ENCODE measurements at places on chromosomes 2 and 18.

- no peak for DNase-seq
These were observed 29.0 kb downstream of the CFAP210 start for GRCh38 chr2:169664978-169665930.

GRCh38 chr2:31302940-31303563, 69.1 kb downstream of the EHD3 start:
- DNase-seq, result no peak

GRCh38 chr2:139992711-139993345, 1212.6 kb upstream of the NXPH2 start:
- DNase-seq, result no peak

DNA sequence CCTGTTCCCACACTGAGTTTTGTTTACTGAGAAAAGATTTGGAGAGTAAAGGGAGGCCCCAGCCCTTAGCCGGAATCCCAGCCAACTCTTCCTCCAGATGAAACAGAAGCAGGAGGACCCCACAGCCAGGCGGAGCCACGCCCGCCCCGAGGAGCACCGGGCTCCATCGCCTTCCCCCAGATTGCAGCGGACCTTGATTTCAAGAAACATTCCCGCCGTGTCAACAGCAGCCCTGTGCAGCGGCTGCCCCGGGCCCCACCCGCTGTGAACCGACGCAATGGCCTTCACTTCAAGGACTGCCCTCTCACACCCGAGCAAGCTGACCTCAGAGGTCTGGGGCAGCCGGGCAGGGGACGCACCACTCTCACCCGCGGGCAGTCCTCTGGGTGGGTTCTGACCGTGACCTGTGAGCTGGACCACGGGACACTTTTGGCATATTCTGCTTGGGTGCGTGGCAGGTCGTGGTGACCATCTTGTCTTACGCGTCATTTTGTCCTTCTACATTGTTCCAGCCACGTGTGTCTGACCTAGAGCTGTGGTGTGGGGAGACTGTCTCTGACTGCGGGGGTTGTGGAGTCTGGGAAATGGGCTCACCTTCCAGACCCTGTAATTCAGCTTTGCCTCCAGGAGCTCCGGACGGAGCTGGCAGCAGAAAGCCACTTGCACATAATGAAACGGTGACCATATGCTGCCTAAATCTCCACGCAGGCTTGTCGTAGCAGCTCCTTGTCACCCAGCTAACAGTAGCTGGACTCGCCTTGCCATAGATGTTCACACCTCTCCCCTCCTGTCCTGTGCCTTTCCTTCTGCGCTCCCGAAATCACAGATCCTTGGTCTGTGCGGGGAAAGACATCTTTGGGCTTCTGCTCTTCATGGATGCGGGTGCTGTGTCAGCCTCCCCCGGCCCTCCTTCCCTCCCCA, 32.0 kb upstream of the INHBB start:
- DNase-seq, result no peak

DNA sequence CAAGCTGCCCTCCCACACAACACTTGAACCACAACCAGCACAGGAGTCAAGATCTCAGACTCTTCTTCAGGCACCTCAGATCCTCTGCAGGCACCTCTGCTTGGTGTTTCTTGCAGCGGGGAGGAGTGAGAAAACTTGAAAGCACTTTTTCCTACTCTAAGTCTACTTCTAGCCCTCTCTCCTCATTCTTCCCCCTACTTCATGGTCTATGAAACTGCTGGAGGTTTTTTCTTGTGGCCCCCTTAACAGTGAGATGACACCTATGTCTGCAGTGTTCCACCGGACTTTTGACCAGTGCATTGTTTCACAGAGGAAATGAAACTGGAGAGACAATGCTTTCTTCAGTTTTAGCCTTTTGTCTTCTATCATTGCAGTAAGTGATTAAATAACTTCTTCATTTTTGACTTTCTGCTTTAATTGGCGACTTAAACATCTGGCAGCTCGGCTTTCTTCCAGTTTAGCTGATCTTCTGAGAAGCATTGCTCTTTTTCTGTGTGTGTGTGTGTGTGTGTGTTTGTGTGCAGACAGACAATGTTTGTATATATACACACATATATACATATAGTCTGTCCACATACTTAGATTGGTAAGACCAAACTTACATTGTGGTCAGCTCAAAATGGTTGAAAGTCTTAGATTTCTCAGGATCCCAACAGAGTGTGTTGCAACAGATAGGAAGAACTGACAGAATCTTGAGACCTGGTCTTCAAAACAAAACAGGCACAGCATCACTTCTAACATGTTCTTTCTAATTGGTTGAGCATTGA, 1474.0 kb upstream of the TMEFF2 start:
- no peak for DNase-seq

- DNase-seq, result no peak
These were observed 111.3 kb downstream of the WDSUB1 start for GRCh38 chr2:159175182-159175581.

- no peak for DNase-seq
These were observed 84.0 kb downstream of the BCL2L11 start for GRCh38 chr2:111204706-111205105.

GRCh38 chr2:101330253-101330933, 21.9 kb upstream of the RNF149 start:
- no peak for DNase-seq

DNA sequence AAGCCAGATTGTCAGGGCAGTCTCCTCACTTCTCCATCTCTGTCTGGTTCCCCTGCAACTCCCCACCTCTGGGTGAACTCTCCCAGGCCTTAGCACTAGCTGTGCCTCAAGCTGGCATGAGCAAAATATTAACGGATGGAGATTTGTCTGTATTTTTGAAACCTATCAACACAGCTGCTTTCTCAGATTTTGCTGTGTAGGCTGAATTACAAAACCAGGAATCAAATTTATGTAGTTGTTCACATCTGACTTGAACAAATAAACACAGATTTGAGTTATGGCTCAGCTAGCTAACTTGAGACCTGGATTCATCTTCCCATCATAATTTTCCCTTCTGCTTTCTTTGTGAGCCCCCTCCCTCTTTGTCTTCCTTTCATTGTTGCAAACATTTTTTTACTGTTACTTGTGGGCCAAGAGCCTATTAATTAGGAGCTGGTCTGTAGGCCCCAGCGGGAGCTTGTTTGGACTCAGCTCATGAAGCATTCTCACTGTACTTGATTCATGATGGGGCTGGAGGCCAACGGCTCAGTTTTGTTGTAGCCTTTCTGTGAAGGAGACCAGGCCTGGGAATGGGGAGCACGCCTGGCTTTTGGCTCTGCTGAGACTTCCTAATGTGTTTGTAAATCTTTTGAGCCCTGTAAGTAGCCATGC, 164.1 kb upstream of the GATA6 start:
- DNase-seq, result no peak

DNA sequence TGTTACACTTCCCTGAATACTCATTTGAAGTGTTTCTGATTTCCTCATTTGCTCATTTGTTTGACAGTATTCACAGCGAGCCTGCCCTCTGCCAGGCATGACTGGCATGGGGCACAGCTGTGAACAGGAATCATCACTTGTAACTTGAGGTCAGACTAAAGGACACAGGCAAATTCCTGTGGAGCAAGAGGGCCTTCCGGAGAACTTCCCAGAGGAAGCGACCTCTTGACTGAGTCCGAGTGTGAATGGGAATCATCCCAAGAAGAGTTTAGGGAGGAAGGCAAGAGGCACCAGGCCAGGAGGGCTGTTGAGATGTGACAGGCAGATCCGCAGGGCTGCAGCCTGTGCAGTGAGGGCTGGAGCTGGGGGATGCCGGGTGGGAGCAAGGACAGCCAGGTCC, 45.4 kb downstream of the LIMS1 start:
- DNase-seq, result no peak

DNA sequence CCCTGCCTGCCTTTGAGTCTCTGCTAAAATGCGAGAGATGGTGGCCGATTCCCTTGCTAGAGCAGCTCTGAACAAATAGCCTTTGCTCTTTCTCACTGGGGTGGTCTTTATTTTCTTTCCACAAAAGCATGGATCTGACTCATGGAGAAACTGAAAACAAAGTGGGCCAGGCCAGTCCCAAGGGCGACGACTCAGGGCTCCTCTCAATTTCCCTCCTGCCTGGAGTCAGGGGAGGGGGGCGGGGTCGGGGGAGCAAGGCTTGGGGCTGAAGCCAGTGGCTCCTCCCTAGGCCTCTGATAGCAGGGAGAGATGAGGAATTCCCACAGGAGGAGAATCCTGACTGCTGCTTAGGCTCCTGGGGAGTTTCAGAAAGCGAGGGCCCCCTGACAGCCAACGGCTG, 17.1 kb upstream of the IL1R2 start:
- no peak for DNase-seq

DNA sequence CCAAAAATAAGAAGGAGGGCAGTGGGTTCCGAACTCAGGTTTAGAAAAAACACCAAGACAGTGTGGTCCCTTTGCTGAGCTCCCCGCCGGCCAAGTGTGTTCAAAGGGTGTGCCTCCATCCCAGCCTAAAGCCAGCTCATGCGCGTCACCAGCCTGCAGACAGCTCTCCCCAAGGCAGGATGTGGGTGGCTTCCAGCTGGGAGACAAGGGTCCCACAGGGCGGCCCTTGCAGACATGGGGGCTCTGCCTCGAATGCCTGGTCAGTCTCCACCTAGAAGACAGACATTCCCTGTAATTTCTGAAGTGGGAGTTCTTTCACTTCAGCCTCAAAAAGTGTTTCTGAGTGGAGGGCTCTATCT, 135.8 kb upstream of the GPC1 start:
- DNase-seq, result no peak

GRCh38 chr2:9769171-9770005, 73.9 kb upstream of the TAF1B start:
- no peak for DNase-seq

GRCh38 chr2:37083873-37084794, at the start of the genes GPATCH11 and HEATR5B:
GPATCH11 (plus strand) TSS chr2:37084518; CDS start chr2:37088382, 3,864 bp downstream.
HEATR5B (minus strand) TSS chr2:37084372; CDS start chr2:37083414, 958 bp downstream.
- peak; percentile 85 for DNase-seq

DNA sequence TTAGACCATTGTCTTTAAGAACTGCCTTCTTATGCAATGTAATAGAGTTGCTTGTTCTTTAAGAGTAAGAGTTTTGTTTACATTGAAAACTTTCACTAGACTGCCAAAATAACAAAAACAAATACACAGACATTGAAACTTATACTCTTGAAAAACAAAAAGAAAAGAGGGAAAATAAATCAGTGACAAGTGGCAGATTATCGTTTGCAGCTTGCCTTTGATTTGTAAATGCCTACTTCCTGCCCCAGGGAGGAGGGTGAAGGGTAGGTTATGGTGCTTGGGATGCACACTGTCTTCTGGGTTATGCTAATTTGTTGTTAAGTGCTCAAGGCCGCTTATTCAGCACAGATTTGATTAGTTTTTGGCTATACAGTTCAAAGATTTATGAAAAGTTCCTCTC, 198.7 kb downstream of the TGIF1 start:
- no peak for DNase-seq

DNA sequence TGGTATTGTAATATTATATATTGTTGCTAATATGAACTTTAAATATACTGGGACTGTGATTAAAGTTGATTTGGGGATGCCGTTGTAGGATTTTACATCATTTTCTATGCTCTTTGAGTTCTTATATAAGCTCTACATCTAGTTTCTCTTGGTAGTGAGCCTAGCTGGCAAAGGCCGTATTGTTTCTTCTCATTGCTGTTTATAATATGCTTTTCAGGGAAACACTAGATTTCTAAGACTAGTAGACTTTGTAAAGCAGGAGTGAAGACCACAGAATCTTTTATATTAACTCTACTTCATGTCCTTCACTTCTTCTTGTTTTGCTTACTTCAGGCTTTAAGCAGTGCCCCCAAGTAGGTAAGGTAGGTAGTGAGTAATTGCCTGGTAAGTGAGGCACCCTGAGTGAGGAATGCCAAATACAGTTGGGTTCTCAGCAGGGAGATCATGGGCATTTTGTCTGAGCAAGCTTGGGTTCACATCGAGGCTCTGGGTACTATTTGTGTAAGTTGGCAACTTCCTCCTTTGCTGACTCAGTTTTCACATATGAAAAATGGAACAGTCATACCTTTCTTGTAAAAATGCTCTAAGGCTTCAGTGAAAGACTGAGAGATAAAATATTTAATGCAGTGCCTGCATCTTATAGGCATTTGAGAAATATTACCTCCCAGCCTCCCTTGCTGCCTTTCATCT, 96.4 kb downstream of the RNF144A start:
- no peak for DNase-seq

DNA sequence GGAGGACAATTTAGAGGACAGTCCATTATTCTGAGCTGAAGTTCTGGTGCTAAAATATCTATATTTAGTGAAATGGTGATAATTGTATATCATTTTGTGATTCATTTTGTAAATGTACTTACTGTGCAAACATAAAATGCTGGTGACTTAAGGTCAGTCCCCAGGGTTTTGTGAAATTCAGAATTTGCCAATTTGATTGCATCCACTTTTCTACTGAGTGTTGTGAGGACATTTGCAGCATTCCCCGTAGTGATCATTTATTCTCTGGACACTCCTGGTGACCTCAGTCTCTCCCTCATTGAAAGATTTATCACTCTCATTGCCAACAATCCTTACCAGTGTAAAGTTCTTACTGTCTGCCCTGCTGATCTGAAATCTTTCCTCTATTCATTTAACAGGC, 98.2 kb downstream of the SOCS6 start:
- DNase-seq, result no peak

DNA sequence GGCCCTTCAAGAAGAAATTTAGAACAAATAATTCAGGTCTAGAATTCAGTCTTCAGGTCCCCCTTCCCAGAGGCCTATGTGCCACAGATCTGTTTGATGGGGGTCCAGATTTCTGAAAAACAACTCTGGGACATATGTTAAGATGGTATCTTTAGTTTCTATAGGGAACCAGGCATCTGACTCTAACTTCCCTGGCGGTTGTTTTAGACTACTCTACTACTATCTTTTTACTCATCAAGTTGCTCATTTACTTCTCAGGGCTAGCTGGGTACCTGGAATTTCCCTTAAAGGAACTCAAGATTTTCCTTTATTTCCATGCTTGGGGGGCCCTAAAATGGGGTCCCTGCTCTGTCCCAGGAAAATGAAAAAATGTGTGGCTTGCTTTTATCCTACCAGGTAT, 114.7 kb upstream of the RAB6C start:
- DNase-seq, result no peak

DNA sequence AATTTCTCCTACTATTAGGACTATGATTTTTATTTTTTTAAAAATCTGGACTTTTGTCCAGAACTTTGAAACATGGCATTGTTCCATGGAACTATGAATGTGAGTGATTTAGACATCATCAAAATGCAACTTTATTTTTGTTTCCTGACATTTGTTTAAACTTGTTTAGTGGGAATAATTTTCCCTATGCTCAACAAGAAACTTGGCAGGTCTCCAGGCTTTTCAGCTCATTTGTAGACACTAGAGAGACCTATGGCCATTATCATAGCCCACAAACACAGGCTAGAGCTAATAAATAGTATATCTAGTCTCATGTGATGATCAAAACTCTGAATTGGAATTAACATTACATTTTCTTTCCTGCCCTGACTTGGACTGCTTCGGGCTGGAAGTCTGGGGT, 145.1 kb upstream of the CELF4 start:
- no peak for DNase-seq

All from stimulated activated CD4-positive, alpha-beta T cell treated with anti-CD3 and anti-CD28 coated beads, Interleukin-1b, Interleukin-23, amount 100 ng/mL, for 1 hour (primary cell).